ENCODE measurements at places on chromosomes 5 and 9.

DNA sequence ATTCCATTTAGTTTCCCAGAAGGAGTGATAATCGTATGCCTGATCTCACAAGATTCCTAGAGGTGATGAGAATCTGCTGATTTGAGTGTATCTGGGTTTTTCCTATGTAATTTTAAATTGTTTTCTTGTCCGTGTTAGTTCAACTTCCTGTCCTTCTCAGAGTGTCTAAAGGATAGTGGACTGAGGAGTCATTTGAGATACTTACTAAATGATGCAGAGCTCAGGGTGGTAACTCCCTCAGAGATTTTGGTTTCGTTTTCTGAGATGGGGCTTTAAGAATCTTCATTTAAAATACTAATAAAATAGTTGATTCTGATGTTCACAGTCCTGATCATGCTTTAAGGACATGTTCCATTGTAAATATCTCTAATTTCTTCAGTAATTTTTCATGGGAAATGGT is 30.3 kb downstream of the MELK start:
- no peak for DNase-seq

- no peak for DNase-seq
Measured at GRCh38 chr5:50856401-50857119, 190.1 kb downstream of the PARP8 start.

GRCh38 chr5:177431317-177432142 is 5.1 kb downstream of the GRK6 start:
- DNase-seq: peak; percentile 89

GRCh38 chr5:73420666-73421065 is 27.9 kb downstream of the FOXD1 start:
- DNase-seq: no peak

GRCh38 chr9:134913713-134914500 is 3.8 kb downstream of the FCN1 start:
- DNase-seq: no peak

- no peak for DNase-seq
Measured at GRCh38 chr5:59401637-59402036, 491.9 kb downstream of the PDE4D start.

GRCh38 chr5:88824892-88825583 is 57.9 kb downstream of the MEF2C start:
- DNase-seq: no peak

GRCh38 chr5:116492016-116492623 is 82.5 kb downstream of the SEMA6A start:
- no peak for DNase-seq

DNA sequence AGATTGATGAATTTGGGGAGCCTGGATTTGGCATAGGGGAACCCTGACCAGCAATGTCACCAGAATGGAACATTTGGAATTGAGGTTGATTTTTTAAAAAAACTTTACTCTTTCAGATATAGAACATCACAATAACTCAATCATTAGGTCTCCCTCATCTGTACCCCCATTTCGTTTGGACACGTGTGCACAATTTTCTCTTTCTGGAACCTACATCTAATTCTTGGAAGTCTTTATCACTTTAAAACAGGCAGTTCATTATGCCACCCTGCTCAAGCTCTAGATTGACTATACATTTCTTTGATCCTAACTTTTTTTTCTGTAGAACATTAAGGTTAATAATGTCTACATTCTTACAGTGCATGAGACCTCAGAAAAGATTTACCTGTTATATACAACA is 3.7 kb upstream of the SSBP2 start:
- DNase-seq: no peak

GRCh38 chr9:18580151-18580550 is 106.2 kb downstream of the ADAMTSL1 start:
- DNase-seq: no peak

GRCh38 chr9:112750764-112751055 is 150 bp downstream of the SNX30 start:
- DNase-seq: no peak

- DNase-seq: no peak
Measured at GRCh38 chr5:170132269-170132975, 26.7 kb downstream of the FOXI1 start.

- DNase-seq: no peak
Measured at GRCh38 chr5:170342153-170342725, 44.7 kb upstream of the LCP2 start.

GRCh38 chr9:2336055-2336454 is 285.5 kb upstream of the VLDLR start:
- no peak for DNase-seq

GRCh38 chr5:81530919-81531318 is 137.0 kb upstream of the ACOT12 start:
- DNase-seq: no peak

DNA sequence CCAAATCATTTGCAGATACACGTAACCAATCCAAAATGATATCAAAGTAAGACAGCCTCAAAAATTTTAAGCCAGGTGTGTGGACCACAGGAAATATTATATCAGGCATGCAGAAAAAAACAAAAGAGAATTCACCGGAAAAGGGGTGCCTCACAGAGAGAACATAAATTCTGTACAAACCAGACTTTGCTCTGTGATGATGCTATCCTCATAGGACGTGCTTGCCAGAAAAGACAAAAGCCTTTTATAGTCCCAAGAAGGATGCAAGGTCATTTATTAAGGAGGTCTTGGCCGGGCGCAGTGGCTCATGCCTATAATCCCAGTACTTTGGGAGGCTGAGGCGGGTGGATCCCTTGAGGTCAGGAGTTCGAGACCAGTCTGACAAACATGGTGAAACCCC is 16.8 kb upstream of the ATP6V1G1 start:
- no peak for DNase-seq

- DNase-seq: no peak
Measured at GRCh38 chr9:91536211-91536691, 112.6 kb upstream of the NFIL3 start.

DNA sequence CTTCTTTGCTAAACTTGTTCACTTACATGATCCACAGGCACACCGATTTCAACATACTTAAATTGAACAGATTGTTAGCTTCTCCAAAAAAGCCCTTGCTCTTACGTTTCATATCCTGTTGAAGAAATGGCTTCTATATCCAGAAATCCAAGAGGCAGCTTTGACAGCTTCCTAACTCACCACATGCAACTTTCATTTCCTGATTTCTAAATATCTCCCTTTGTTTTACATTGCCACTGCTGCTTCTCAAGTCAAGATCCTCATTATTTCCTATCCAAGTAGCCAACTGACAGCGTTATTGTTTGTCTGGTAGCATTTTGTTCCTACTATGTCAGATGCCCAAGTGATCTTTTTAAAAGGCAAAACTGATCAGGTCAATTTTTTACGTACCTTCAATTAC is 913.2 kb upstream of the TYRP1 start:
- DNase-seq: no peak

- DNase-seq: peak; percentile 40
Measured at GRCh38 chr5:1111727-1112289, at the start of gene SLC12A7. Gene SLC12A7, minus strand, starts transcription at chr5:1112063. Its CDS starts 72 bp downstream, at chr5:1111991.

GRCh38 chr5:35908814-35909213 is 29.6 kb downstream of the CAPSL start:
- no peak for DNase-seq

DNA sequence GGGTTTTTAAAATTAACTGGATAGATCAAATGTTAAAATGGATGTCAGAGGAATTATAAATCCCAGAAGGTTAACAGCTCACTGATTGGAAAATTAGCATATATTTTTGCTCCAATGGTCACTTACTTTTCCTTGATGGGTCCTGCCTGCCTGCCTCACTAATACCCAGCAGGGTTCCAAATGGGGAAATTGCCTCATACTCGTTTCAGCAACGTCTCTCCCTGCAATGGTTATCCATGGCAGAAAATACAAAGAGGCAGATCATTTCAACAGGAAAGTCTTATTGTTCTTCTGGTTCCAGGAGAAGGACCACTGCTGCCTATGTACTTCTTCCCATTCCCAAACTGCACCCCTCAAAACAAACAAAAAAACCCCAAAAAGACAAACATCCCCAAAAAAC is 71.3 kb downstream of the ERP44 start:
- DNase-seq: no peak

DNA sequence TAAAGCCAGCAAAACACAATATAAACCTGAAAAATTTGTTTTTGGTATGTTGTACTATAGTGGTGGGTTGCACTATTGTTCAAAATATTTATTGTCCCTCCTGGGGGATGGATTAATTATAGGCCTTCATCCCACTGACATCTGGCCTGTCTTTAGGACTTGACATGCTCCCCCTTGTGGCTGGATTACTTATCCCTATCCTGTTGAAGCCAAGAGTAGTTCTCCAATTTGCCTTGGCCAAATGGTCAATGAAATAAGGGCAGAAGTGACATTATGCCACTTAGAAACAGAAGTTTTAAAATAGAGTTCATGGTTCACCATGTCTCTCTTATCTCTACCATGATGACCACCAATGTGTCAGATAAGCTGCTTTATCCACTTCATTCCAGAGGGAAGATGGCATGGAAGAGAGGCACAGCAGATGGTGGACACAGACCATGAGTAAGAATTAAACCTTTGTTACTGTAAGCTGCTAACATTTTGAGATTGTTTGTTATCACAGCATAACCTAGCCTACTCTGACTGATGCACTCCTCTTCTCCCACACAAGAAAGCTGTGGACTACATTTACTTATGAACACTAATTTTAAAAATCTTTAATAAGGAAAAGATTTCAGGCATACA is 29.2 kb upstream of the ARHGEF28 start:
- DNase-seq: no peak

DNA sequence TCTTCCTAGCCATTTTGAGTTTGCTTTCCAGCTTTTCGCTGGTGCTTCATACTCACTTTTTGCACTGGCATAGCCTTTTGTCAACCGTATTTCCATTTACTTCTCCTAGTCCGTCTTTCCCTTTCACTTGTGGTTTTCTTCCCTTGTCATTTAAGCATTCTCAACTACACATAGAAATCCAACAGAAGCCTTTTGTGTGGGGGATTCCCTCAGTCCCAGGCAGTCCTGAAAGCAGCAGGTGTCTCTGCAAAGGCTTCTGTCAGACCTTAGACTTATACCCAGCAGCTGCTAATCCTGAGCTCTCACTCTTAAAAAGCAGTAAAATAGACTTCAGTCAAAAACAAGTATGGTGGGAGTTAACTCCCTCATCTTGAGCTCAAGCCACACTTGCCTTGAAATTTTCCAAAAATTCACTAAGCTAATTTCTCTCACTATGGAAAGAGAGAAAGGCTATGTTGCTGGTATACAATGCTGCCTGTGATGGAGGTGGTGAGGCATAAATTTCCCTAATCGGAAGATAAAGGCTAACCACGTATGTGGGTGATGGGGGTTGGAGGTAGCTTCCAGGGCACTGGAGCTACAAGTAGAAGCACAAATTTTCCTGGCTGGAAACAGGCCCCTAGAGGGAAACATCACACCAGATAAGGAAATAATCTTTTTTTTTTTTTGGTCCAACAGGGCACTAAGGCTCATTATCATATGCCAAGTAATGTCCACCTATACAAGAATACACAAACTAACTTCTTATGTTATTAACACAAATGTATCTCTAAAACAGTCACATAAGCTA is 34.8 kb upstream of the IFNK start:
- DNase-seq: no peak

GRCh38 chr9:97431549-97432143 is 19.8 kb downstream of the TDRD7 start:
- peak; percentile 54 for DNase-seq

GRCh38 chr5:62115014-62115413 is 191.0 kb upstream of the KIF2A start:
- no peak for DNase-seq

DNA sequence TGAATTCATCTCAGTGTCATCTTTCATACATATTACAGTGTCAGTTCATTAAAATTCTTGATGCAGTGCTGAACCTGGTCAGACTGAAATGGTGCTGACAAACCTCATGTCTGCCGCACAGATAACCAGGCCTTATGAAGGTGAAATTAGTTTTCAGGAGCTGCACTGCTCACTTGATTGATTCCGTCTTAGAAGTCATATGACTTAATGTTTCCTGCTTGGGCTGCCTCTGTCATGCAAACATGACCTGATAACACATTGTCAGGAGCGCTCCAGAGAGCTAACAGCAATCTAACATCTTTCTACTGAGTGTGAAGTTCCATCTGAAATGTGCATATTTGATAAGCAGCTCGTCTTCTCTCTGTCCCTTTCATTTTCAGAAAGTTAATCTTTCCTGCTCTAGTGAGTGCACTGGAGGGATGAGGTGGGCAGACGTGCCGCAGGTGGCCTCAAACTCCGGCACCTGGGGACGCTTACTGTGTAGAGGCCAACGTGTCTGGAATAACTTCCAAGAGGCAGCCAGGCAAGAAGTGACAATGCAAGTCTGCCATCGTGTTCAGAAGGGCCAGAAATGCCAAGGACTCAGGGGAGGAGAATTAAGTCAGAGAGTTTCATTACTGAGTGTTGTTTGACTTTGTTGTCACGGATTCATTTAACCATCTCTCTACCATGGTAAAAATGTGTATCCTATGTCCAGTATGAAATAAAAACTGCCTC is 592.1 kb downstream of the TLE1 start:
- no peak for DNase-seq

GRCh38 chr5:72295539-72295938 is 24.5 kb downstream of the MRPS27 start:
- no peak for DNase-seq

DNA sequence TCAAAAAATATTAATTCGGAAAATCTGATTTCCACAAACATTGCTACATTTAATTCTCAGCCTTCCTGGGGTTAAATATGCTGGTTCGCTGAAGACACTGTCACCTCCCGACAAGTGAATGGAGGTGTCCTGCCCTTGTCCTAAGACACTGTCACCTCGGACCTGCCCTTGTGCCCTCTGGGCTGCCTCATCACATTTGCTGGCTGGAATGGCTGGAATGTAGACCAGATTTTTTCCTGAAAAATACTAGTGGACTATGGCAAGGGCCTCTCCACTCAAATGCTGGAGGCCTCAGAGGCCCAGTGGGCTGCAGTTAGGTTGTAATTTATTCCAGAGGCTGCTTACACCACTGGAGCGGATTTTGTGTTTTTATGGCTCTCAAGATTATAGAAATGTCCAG is 28.2 kb downstream of the CACNA1B start:
- no peak for DNase-seq

DNA sequence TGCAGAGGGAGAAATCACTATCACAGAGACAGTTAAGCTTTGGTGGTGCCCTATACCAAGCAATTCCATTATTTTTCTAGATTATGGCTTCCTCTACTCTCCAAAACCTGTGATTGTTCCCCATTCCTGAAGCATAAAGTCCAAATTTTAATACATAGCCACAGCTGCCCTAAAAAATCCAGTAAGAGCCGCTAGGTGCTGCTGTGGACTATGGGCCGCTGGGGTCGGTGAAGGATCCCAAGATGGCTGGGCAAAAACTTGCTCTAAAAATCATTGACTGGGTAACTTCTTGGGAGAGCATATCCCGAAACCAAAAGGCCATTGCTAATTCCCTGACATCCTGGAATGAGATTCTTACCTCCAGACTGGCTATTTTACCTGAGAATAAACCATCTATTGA is 245.3 kb downstream of the NFIB start:
- no peak for DNase-seq

DNA sequence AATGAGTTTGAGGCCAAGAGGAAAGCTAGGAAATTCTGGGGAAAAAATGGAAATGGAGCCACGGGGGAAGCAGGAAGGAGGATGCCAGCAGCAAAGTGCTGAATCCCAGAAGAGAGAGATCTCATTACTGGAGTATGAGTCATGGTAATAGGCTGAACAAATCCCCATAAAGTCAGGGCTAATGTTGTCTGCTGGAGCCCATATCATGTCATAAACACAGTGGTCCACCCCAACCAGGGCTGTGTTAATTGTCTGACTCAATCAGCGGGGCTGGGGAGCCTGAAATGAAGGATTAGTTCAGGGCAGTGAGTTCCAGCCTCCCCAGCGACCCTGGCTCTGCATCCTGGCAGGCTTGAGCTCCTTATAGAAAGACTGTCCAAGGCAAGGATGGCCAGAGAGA is 68.8 kb downstream of the TLR4 start:
- no peak for DNase-seq

All from stimulated activated effector memory CD8-positive, alpha-beta T cell treated with anti-CD3 and anti-CD28 coated beads, Interleukin-12 subunit alpha, Interleukin-12 subunit beta, amount 100 ng/mL, for 72 hours (primary cell).